NCI-H1048 (cell line): ENCODE measurements at places on chromosomes 1 and 21.

DNA sequence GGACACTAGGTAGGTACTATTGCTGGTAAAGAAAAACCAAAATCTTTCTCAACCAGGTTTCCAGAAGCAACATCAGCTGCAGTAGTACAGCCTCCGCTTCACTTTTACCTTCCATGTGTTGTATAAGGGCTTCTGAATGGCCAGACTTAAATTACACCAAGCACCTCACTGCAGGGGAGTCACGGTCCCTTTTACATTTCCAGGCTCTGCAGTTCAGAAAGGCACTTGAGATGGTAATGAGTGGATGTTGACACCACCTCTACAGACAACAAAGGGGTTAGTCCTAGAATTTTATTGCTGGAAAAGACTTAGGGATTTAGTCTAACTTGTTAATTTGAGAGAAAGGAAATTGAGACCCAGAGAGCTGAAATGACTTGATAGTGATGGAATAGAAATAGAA, 12.0 kb upstream of the DUSP12 start:
- DNase-seq, result no peak

DNA sequence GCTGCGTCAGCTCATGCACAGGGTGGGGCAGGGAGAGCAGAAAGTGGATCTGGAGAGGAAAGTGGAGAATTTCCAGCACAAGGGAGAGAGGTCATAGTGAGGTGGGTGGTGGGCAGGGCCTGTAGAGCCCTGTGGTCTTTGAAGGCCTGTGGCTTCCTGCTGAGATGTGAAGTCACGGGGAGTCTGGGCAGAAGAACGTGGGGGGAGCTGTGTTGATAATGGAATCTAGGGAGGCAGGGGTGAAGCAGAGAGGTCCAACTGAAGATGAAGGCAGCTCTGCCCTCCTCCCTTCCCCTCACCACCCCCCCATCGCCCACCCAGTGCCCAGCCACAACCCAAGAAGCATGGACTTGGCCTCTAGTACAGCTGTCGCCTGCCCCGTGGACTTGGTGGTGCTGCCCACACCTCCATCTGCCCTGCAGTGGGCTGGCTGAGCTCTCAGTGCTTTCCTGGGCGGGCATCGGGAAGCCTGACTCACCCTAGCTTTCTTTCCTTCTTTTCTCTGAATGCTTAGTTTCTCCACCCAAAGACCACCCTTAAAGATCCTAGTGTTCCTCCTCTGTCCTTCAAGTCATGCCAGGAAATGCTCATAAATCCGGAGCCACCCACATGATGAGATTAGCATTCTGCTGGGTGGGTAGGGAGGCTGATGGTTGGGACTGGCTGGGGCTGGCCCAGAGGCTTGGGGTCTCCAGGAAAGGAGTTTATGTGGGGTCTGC, 186.1 kb downstream of the TRABD2B start:
- no peak for DNase-seq

DNA sequence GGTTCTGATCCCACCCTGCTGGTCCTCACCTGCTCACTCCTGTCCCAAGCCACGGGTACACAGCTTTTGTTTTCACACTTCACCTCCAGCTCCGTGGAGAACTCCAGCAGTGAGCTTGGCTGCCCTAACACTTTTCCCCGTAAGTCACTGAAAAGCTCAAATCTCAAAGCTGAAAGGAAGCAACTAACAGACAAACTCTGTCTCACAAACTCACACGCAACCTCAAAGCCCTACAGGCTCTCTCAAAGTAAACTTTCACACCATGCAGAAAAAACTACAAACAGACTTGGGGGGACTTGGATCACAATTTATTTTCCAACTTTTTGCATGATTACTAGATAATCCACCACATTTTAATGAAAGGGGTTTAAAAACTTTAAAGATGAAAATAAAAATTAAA, 88.3 kb downstream of the AK5 start:
- no peak for DNase-seq

DNA sequence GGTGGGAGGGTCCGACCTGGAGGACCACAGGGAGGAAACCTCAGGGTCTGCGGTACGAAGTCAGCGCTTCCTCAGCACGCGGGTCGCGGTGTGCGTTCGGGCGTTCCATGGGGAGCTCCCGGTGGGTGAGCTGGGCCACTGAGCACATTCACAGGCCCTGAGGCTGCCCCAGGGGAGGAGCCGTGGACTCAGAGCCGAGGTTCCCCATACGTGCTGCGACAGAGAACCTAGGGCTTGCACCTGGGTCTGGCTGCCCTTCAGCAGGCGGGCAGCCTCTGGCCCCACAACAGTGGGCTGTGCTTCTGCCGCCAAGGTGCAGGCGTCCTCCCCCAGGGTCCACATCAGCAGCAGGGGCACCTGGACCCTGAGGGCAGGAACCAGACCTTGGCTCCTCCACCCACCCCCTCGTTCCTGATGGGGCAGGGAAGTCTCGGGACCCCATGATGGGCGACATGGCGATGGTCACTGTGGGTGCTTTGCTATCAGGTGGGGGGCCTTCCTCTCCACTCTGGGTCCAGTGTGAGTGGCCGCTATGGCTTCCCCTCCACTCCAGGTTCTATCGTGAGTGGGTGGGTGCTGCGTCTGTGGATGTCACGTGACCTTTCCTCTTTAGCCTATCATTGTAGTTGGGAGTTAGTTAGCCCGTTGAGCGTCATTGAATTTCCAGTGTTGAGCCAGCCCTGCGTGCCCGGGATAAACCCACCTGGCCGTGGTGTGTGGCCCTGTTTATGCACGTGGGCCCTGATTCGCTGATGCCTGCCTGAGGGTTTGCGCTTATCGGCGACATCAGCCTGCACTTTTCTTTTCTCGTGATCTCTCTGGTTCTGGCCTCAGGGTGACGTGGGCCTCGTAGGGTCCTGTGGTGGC, 27.9 kb downstream of the FTCD start:
- DNase-seq, result no peak

- no peak for DNase-seq
Observed at GRCh38 chr1:172277275-172277674, 143.2 kb upstream of the C1orf105 start.

DNA sequence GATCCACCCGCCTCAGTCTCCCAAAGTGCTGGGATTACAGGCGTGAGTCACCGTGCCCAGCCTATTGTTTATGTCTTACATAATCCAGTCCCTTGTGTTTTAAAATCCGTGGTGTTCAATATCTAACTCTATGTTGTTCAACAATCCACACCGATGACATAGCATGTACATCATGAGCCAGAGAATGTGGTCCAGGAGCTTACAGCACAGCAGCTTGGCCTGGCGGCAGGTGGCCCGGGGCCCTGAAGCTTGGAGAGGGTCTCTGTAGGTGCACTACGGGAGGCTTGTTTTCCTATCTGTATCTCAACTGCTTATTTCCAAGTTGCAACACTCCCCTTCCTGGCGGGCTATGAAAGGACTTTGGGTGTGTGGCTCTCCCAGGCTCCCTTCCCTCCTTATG, 138.4 kb downstream of the ADSS2 start:
- no peak for DNase-seq

GRCh38 chr1:15820478-15820877, 13.0 kb upstream of the UQCRHL start:
- DNase-seq, result no peak

DNA sequence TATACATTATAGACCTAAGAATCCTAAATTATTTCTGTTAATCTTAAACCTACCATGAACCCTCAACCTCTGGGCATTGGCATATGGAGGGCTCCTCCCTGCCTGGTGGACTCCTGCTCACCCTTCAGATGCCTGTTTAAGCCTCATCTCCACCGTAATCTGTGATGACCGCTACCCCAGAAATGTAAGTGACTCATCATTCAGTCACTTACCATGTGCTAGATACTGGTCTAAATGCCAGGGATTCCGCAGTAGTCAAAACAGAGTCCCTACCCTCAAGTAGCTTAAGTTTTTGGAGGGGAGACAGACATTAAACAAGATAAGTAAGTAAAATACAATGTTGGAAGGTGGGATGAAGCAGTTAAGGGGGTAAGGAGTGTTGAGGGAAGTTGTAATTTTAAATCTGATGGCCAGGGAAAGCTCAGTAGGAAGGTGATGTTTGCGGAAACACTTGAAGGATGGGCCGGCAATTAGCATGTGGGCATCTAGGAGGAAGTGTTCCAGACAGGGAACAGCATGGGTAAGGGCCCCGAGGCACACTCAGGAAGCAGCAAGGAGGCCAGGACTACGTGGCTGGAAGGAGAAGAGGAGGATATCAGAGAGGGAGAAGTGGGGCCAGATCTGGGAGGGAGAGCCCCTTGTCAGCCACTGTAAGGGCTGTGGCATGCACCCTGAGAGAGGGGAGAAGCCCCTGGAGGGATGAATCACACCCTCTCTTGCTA, 141.7 kb upstream of the HOOK1 start:
- no peak for DNase-seq

GRCh38 chr1:42941640-42942330, 16.9 kb downstream of the SLC2A1 start:
- no peak for DNase-seq

DNA sequence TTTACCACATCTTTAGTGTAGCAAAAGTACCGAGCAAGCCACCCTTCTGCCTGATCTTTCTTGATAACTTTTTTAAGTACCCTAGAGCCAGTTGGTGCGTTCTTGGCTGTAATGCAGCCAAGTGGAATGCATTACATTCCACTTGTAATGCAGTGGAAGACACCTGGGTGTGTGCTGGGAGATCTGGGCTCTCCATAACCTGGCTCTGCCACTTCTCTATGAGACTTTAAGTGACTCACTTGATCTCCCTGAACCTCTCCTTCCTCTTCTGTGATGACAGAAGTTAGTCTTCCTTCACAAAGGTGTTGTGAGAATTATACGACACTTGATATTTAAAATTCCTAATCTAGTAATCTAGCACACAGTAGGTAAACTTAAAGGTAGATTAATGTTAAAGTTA, 35.3 kb upstream of the NFIA start:
- DNase-seq, result no peak

DNA sequence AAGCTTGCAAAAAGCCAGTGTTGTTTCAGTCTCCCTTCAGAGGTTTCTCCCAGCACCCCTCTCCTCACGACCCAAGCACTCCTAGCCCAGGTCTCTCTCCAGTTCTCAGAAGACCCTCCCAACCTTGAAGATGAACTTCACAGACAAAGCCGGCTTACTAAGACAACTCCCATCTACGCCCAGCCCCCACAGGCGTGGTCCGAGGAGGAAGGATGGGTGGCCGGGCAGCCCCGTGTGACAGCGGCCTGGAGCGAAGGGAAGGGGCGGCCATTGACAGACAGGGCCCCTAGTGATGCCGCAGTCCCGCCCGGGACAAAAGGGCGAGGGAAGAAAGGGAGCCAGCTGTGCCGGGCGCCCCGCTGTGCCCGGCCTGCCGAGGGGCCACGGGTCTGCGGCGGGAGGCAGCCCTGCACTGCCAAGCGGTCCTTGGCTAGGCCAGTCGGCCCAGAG, 6.9 kb downstream of the PAX7 start:
- DNase-seq, result no peak

- no peak for DNase-seq
Observed at GRCh38 chr1:33045814-33046213, 9.1 kb upstream of the AK2 start.

- no peak for DNase-seq
Observed at GRCh38 chr1:80509965-80510522, 1290.7 kb upstream of the ADGRL2 start.

GRCh38 chr1:63116016-63116415, 206.4 kb upstream of the FOXD3 start:
- no peak for DNase-seq

DNA sequence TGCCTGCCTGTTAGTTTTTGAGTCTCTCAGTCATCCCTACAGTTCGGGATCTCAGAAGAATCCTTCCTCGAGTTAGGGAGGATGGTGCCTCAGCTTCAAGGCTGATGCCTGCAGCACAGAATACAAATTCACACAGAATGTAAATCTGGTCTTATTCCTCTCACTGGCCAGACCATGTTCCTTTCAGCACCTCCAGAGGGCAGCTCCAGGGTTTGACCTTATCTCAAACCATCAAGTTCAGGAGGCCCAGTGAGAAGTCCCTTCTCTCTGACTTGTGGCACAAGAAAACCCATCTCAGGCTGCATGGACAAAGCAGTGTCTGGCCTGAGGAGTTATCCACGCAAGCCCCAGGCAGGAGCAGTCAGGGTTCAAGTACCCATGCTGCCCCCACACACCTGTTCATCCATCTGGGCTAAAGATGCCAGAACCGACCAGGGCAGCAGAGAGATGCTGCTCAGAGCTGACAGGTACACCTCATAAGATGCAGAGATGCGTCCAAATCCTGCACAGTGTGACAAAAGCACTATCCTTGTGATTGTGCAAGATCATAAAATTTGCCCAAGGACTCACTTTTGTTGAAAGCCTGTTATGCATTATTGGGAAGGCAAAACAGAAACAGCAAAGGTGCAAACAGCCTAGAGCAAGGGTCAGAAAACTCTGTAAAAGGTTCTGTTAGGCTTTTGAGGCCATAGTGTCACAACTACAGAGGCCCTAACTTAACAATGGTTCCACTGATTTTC, 49.8 kb downstream of the BCAR3 start:
- no peak for DNase-seq

DNA sequence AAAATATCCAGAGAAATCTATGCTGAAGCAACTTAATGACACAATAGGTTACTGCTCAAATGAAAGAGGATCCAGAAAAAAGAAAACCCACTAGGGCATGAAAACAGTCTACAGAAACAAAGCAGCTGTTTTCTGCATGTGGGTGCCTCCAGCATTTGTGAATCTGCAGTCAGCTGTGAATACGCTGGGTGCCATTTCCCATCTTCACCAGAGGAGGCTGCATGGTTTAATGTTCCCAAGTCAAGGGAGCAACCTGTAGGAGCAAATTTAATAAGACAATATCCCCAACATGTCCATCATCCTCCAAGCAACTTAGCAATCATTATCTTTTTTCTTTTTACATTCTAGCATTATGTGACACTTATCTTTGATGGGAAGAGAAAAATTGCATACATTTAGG, 396.6 kb downstream of the BRINP2 start:
- DNase-seq, result no peak
